ENCODE measurements at places on chromosomes 13 and 19.

DNA sequence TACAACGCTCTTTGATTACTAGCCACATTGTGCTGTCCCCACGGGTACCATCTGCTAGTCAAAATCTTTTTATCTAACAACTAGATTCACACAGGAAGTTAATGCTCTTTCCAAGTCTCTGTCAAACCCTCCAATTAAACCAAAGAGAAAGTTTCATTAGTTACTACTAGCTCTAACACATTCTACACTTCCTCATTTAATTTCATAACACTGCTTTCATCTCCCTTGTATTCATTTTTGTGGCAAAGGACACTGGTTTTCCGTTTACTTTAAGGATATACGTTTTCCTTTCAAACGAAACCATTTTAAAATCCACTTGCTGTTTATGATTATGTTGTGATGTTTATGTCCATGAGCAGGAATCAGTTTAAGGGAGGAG, 5.3 kb downstream of the DYRK1B start:
- peaks cover 2% of the 10 kb centered on the region for H3K36me3 ChIP-seq
- peak overlapping the region; percentile 82 for H3K27ac ChIP-seq
- no peak for DNase-seq
- no peaks in the 10 kb centered on the region for H3K27me3 ChIP-seq

- DNase-seq = no peak
- H3K4me3 ChIP-seq = no peak overlapping the region
- H3K4me1 ChIP-seq = peaks cover 2% of the 10 kb centered on the region
- H3K36me3 ChIP-seq = no peaks in the 10 kb centered on the region
- no peak overlapping the region for H3K27ac ChIP-seq
These were observed 7.3 kb upstream of the SBK3 start for GRCh38 chr19:55552620-55553019.

DNA sequence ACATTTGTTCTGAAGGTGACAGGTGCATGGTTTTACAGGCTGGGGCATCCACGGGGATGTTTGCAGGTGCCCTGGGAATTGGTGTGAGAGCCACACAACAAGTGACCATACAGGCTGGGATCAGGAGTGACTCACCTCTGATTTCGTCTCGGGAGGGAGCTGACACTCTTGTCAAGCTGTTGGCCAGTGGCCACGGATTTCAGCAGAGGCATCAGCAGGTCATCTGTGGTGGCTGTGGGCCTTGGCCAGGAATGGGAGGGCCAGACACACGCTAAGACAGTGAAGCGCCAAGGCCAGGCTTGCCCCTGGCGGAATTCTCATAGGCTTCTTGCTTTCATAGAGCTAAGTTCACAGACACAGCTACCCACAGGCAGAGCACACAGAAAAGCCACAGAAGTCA, 108.6 kb downstream of the HSPH1 start:
- H3K4me1 ChIP-seq = peaks cover 12% of the 10 kb centered on the region
- peaks cover 25% of the 10 kb centered on the region for H3K27me3 ChIP-seq
- H3K27ac ChIP-seq = no peak overlapping the region
- H3K4me3 ChIP-seq = no peak overlapping the region

DNA sequence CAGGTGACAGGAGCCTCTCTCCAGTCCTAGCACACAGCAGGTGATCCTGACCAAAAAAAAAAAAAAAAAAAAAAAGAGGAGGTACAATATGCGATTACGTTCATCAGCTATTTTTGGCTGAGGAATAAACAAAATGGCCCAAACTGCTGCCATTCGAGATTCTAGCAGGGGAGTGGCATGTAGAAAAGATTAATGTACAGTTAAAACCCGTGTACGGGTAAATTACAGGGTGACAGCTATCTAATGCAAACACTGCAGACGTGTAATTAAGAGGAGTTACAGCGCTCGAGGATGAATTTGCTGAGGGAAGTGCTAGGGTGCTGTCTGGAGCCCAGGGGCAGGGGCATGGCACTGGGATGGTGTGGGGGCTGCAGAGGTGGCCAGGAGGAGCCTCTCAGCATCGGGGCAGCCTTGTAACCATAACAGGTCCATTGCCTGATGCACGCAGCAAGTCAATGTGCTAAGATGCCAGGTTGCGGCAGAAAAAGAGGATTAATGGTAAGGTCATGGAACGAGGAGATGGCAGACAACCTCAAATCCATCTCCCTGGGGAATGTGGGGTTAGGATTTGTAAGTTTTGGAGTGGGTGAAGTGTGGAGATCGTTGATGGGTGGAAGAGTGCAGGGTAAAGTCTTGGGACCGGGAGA, 17.4 kb downstream of the CHST8 start:
- H3K27ac ChIP-seq = no peak overlapping the region
- H3K4me1 ChIP-seq = peaks cover 6% of the 10 kb centered on the region

DNA sequence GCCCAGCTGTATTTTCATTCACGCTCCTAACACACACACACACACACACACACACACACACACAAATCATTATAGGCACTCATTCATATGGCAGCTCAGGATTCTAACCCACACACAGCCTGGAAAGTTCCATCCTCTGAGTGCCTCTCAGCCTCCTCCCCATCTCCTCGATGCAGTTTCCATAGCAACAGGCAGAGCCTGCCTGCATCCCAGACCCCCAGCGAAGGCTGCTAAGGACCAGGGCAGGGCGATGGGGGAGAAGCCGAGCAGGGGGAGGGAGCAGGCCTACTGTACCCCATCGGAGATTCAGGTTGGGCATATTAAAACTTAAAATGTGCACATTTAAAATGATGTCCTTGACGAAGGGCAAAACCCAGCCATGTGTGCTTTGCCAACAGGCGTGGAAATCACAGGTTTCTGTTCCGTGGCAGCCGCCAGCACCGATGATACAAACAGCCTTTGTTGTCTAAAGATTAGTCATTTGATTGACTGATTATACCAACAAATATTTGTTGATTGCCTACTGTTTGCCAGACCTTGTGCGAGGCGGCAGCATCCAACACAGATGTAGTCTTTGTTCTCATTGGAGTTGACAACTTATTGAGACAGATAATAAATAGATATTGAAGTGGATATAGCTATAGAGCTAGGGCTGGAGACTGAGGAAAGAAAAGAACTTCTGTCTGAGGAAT, 43.8 kb upstream of the USP29 start:
- H3K27ac ChIP-seq = no peak overlapping the region
- DNase-seq = no peak

DNA sequence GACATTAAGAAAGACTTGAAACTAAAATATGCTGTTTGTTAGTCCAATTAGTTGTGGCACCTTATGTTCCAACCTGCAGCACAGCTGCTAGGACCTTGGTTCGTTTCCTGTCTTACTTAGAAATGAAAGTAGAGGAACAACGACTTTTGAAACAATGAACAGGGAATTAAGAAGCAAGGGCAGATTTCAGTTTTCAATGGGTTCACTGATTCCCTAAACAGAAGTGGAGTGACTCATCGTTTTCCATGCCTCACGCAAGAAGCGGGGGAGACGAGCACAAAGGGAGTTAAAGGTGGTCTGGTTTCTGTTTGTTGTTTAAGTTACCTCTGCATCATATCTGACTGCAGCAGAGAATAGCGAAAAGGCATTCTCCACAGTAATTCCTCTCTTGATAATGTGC, 44.8 kb downstream of the PHF11 start:
- no peaks in the 10 kb centered on the region for H3K27me3 ChIP-seq
- H3K4me1 ChIP-seq = peaks cover 12% of the 10 kb centered on the region
- H3K27ac ChIP-seq = peak overlapping the region; percentile 89
- DNase-seq = no peak

GRCh38 chr19:38657633-38658222, 10.3 kb downstream of the ACTN4 start:
- H3K27me3 ChIP-seq = no peaks in the 10 kb centered on the region
- peak overlapping the region; percentile 94 for H3K27ac ChIP-seq
- peaks cover 53% of the 10 kb centered on the region for H3K4me1 ChIP-seq
- peaks cover 2% of the 10 kb centered on the region for H3K36me3 ChIP-seq
- peak overlapping the region; percentile 82 for H3K4me3 ChIP-seq

GRCh38 chr13:112895521-112896465, 73.2 kb upstream of the MCF2L start:
- H3K27me3 ChIP-seq = peaks cover 31% of the 10 kb centered on the region
- H3K36me3 ChIP-seq = no peaks in the 10 kb centered on the region
- peak overlapping the region; percentile 43 for H3K4me3 ChIP-seq
- H3K27ac ChIP-seq = no peak overlapping the region
- H3K4me1 ChIP-seq = peaks cover 14% of the 10 kb centered on the region

GRCh38 chr19:39065928-39066327, 18.2 kb upstream of the ACP7 start:
- no peaks in the 10 kb centered on the region for H3K36me3 ChIP-seq
- no peak for DNase-seq
- no peak overlapping the region for H3K4me3 ChIP-seq
- no peak overlapping the region for H3K27ac ChIP-seq
- peaks cover 13% of the 10 kb centered on the region for H3K4me1 ChIP-seq

DNA sequence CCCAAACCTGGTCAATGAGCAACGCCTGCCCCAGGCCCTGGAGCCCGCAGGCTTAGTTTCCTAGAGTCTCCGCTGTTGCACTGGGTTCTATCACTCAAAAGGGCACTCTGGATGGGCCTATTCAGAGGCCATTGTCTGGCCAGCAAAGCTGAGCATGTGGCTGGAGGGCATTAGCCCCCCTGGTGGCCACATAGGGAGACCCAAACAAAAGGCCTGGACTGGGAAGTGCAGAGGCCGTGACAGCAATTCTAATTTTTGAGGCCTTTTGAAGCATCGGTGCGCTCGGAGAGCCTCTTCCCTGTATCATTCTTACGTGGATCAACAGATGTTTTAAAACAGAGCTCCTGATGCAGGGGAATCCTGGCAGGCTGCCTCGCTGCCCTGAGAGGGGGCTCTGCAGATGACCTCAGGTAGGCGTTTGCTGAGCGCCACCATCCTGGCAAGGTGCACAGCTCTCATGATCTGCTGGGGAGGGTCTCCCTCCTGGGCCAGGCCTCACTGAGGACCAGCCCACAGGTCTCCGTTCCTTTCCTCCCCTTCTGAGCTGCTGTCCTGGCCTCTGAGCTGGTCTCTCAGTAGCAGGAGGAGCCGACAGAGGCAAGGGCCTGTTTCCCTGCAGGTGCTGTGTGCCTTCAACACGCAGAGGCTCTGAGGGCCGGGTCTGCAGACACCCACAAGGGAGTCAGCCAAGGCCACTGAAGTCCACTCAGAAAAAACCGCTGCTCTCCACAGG, 190.5 kb downstream of the URI1 start:
- H3K4me1 ChIP-seq = no peaks in the 10 kb centered on the region
- H3K27me3 ChIP-seq = peaks cover 16% of the 10 kb centered on the region
- no peak overlapping the region for H3K27ac ChIP-seq
- no peaks in the 10 kb centered on the region for H3K36me3 ChIP-seq

GRCh38 chr19:46813839-46814358, 25.5 kb upstream of the SLC1A5 start:
- no peak for DNase-seq
- no peak overlapping the region for H3K4me3 ChIP-seq
- H3K4me1 ChIP-seq = peaks cover 4% of the 10 kb centered on the region
- H3K27me3 ChIP-seq = no peaks in the 10 kb centered on the region
- H3K36me3 ChIP-seq = no peaks in the 10 kb centered on the region

DNA sequence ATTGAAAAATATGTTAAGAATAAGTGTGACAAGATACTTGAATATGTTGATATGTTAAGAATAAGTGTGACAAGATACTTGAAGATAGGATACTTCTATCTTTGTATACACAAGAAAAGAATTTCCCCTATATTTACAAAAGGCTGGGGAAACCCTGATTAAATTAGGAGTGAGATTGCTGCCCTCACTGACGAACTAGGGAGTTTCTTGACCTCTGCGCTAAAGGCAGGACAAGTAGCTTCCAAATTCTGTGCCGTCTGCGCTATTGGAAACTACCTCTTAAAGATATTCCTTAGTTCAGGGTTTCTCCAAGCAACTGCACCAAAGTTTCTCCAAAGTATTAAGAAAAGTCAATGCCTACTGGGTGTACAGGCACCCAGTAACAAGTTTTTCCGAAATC, 730 bp downstream of the ZNF260 start:
- H3K27ac ChIP-seq = peak overlapping the region; percentile 92
- peaks cover 10% of the 10 kb centered on the region for H3K4me1 ChIP-seq
- DNase-seq = no peak
- H3K4me3 ChIP-seq = no peak overlapping the region
- peaks cover 9% of the 10 kb centered on the region for H3K36me3 ChIP-seq

- H3K27ac ChIP-seq = peak within 1 kb of the TSS; percentile 65
- H3K4me3 ChIP-seq = peak within 1 kb of the TSS; percentile 96
- H3K4me1 ChIP-seq = peaks cover 22% of the 10 kb centered on the region
- no peaks in the 10 kb centered on the region for H3K36me3 ChIP-seq
- peak; percentile 39 for DNase-seq
These were observed at the start of gene RAB20 for GRCh38 chr13:110561344-110562035. Gene RAB20, minus strand, starts transcription at chr13:110561722. Its CDS starts 203 bp downstream, at chr13:110561519.

DNA sequence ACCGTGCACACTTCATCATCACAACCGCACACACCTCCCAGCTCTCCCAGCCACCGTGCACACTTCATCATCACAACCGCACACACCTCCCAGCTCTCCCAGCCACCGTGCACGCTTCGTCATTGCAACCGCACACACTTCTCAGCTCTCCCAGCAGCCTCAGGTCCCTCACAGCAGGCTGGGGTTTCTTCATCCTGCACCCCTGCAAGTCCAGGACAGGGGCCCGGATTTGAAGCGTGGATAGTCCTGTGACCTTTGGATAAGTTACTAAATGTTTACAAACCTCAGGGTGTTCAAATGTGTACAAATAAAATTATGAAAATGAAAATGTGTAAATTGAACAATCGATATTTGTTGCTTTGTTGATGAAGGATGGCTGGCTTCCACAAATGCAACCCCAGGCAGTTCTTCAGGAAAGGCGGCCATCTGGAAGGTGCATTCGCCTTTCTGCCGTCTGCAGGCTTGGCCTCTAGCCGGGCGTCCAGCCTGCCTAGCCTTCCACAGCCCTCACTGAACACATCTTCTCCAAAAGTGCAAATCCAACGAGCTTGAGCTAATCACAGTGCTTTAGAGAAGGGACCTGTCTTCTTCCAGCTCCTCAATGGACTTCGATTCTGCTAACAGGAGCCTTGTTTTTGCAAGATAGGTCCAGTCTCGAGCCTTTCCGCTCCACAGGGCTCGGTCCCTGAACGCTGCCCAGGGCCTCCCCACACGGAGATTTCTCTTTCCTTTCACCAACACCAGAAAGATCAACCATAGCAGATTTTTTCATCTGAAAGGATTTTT, 74.2 kb downstream of the SPACA7 start:
- H3K27ac ChIP-seq = no peak overlapping the region
- no peak for DNase-seq
- H3K4me3 ChIP-seq = no peak overlapping the region
- H3K36me3 ChIP-seq = peaks cover 2% of the 10 kb centered on the region
- H3K4me1 ChIP-seq = no peaks in the 10 kb centered on the region

Measured in T-helper 17 cell (primary cell).